ENCODE measurements at places on chromosomes 1 and 21.
A peak's percentile ranks its signal among the peaks of the same experiment; 100 is the strongest.

DNA sequence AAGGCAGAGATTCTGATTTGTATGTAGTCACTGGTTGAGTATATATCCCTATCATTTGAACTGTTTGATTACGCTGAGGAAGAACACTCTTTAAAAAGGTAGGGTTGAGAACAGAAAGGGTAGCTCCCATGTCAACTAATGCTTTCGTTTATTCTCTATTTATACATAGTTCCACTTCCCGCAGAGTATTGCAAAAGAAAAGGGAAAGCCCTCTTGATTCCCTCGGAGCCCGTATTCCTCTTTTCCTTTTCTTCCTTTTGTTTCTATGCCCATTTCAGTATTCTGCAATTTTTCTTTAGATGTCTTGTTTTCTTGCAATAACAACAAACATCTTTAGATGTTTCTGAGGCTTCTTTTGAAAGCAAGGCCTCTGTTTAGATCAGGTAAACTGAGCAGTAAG lies 78.2 kb downstream of the DNTTIP2 start:
- DNase-seq: no peak

- DNase-seq: no peak
These were observed 92.8 kb downstream of the LYPLAL1 start for GRCh38 chr1:219266524-219266923.

GRCh38 chr1:101474039-101474665 lies 237.3 kb downstream of the S1PR1 start:
- peak; percentile 0 for DNase-seq

GRCh38 chr21:27047658-27048314 lies 80.9 kb upstream of the ADAMTS5 start:
- DNase-seq: no peak

DNA sequence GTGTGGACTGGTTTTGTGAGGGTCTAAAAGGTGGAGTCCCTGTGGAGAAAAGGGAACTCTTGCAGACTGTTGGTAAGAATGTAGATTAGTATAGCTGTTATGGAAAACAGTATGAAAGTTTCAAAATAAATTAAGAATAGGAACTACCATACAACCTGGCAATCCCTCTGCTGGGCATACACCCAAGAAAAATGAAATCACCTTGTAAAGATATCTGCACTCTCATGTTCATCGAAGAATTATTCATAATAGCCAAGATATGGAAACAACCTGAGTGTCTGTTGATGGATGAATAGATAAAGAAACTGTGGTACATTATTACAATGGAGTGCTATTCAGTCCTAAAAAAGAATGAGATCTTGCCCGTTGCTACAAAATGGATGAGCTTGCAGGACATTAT lies 109.6 kb downstream of the TBX19 start:
- DNase-seq: no peak

DNA sequence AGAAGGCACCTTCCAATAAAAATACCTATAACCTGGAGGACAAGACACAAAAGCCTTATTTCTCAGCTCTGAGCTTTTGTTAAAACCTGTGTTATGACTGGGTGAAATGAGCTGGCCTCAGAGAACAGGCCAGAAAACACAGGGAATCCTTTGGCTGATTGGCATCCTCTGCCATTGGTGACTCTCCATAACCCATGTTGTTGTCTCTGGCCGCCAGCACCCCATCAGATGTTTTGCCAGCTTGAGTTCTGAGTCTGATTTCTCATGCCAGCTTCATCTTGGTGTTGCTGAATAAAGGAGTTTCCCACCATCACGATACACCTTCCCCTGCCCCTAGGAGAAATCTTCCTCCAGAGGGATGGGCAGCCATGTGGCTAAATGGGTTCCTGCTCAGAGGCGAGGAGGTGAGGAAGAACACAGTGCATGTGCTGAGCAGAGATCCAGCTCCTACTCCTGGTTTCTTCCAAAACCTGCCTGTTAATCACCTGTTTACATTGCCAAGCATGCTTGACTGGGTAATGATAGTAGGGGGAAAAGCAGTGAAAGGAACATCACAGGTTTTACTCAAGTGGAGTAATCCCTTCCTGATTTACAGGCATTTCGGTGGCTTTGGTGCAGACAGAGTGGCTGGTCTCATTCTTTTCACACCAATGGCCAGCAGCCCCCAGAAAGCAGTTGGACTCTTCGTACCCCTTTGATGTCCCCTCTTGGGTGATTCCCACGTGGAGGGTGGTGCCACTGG lies 109.8 kb downstream of the ROR1 start:
- DNase-seq: peak; percentile 3

DNA sequence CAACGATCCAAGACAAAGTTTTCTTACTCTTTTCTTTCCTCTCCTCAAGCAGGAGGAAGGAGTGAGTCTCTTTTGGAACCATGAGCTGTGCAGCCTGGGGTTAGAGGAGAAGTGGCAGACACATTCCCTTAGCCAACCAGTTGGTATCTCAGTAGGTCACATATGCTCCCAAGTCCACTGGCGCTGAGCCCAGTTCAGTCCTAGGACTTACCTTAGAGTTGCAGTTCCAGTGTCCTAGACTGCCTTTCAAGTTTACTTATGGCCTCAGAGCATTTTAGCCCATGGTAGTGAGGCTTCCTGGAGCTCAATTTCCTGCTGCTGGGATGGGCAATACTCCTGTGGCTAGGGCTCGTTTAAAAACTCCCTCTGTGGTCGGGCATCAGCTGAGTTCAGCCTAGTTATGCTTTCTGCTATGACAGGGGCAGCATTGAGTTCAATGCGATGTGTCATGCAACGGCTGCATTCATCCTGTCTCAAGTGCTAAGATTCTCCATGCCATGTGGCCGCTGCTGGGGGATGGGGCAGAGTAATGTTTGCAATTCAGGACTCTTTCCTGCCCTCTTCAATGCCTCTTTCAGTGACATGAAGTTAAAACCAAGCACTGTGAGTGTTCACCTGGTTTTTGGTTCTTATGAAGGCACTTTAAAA lies 103.8 kb downstream of the LRRC7 start:
- no peak for DNase-seq

DNA sequence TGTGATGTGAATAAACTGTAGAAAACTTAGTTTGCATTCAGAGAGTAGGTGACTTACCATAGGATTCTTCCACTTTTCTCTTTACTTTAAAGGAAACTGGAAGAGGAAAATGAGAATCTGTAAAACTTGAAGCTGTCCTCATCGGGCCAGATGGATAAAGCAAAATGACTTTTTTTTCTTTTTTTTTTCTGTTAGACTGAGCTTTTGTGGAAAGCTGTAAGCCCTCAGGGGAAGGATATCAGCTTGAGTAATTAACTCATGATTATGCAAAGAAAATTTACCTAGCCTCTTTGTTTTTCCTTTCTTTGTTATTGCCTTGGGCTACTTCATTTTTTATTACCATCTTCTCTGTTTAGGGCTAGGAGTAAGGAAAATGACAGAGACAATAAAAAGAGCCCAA lies 53.4 kb downstream of the DPH5 start:
- DNase-seq: no peak

GRCh38 chr1:53377438-53377841 lies 49.6 kb upstream of the LRP8 start:
- no peak for DNase-seq

- no peak for DNase-seq
These were observed 334.2 kb downstream of the RPS6KC1 start for GRCh38 chr1:213385201-213385600.

GRCh38 chr1:65176591-65176990 lies 28.6 kb downstream of the AK4 start:
- no peak for DNase-seq

DNA sequence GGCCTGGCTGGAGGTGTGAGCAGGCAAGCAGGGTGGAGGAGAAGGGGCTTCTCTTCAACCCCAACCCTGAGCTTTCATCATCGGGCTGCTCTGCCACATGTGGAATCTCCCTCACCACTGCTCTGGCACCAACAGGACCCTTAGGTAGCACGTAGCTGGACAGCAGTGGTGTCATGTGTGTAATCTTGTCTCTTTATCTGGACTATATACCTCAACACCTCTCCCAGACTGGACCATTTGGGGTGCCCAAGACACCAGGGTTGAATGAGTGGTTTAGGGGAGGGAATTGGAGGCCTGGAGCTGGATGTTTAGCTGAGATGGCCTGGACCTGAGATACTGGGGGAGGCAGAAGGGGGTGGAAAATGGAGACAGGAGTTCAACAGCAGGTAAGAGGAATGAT lies 63.0 kb downstream of the UBE2T start:
- no peak for DNase-seq

DNA sequence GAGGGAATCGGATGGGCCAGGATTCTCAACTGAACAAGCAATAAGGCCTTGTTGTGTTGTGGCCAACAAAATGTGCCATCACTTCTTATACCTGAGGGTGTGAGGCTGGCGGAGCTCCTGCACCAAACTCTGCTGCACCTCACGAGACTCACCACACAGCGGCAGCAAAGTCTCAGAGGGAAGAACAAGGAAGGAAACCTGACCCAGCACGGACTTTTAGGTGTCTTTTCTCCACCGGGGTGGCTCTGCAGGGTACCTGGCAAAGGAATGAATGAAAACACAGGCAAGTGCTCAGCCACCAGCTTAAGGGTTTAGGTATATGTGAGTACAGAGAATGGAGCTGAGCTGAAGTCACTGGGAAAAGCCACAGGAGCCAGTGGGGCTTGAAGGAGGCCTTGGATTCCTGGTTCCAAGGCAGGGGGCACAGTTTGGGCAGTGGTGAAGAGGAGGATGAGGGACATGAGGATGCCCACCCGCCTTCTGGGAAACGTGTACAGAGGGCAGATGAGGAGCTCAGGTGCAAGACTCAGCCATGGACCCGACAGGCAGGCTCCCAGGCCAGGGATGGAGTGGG lies 31.1 kb upstream of the HSD3B1 start:
- no peak for DNase-seq

- no peak for DNase-seq
These were observed 23.5 kb downstream of the ANGPTL1 start for GRCh38 chr1:178847396-178847849.

- DNase-seq: no peak
These were observed 58.5 kb upstream of the ACTL8 start for GRCh38 chr1:17696417-17697301.

- no peak for DNase-seq
These were observed 21.3 kb upstream of the MAPKAPK2 start for GRCh38 chr1:206663362-206663761.

DNA sequence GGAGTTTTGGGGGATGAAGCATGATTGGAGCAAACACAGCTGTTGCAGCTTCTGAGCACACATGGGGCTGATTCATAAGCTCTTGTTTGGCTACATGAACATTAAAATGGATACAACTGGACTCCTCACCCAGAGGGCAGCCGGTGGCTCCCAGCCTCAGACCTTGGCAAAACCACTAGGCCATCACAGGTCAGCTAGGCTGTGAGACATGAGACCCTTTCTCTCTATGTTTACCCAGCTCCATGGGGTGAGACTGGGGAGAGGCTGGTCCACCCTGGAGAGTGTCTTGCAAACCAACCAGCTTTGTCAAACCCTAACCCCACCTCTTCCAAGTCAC lies 388.7 kb downstream of the PTPRU start:
- no peak for DNase-seq
